CD4-positive, alpha-beta T cell treated with Interleukin-6 for 4 hours (primary cell): ENCODE measurements at places on chromosomes 2 and 18.
A peak's percentile ranks its signal among the peaks of the same experiment; 100 is the strongest.

DNA sequence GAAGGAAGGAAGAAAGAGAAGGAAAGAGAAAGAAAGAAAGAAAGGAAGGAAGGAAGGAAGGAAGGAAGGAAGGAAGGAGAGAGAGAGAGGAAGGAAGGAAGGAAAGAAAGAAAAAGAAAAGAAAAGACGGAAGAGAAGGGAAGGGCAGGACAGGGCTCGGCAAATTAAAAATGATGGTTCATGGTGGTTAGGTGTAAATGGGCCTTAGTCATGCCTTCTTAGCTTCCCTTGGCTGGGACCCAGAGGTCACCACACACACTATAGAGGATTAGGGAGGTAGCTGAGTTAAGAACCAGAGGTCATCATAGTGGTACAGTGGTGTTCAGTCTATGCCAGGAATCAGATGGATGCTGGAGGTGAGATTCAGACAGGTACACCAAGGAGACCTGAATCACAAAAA, 9.3 kb upstream of the ATL2 start:
- no peak for DNase-seq

- DNase-seq: no peak
Measured at GRCh38 chr18:26470011-26470637, 78.2 kb downstream of the KCTD1 start.

GRCh38 chr2:68121873-68122679, 35.6 kb upstream of the PNO1 start:
- peak; percentile 83 for DNase-seq

- DNase-seq: no peak
Measured at GRCh38 chr2:25078170-25079049, 36.5 kb downstream of the EFR3B start.

- no peak for DNase-seq
Measured at GRCh38 chr2:191158193-191158592, 7.4 kb upstream of the STAT4 start.

DNA sequence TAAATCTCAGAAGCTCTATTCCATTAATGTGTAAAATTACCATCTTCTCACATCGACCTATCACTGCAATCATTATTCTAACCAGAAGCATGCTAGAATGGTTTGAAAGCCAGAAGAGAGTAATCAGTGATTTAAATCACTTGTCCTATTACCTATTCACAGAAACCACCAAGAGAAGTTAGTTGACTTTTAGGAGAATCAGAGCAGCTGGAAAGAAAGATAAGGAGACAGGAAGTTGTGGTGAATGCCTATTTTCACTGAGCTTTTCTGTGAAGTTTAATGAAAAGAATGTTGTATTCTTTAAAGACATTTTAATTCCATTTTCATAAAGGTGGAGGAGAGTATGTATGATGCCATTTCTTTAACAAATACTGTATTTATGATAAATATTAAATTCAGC, 352.6 kb upstream of the CRIM1 start:
- no peak for DNase-seq

DNA sequence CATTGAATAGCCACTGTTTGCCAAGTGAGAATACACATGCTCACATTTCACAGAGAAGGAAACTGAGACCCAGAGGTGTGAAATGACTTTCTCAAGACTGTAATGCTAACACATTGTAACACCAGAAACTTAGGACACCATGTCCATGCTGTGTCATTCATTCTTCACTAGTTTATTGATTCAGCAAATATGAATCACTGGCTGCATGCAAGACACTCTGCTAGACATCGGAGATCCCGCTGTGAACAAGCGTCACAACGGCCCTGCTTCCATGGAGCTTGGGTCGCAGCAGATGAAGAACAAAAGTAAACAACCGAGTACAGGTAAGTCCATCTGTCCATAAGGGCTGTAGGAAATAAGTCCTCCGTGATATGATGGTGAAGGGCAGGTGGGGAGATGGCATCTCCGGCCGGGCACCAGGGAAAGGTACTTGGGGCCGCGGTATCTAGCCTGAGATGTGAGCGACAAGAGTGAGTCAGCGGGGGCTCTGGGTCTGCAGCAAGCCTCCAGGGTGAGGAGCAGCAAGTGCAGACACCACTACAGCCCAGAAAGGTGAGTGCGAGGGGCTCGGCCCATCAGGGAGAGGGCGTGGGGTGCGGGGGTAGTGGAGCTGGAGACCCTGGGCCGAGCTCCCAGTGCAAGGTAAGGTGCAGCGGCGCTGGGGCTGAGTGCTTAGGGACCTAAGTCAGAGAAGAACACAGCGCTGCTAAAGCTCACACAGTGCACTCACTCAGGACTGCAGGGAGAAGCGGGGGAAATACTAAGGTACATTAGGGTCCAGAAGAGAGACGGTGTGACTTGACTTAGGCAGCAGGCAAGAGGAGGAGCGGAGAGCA, 391.2 kb downstream of the FBXO15 start:
- no peak for DNase-seq

- peak; percentile 68 for DNase-seq
Measured at GRCh38 chr2:234289834-234290590, 206.9 kb downstream of the ARL4C start.

- DNase-seq: no peak
Measured at GRCh38 chr2:30964334-30965005, 157.2 kb upstream of the CAPN13 start.

- DNase-seq: no peak
Measured at GRCh38 chr2:75522543-75523312, 38.0 kb downstream of the EVA1A start.

DNA sequence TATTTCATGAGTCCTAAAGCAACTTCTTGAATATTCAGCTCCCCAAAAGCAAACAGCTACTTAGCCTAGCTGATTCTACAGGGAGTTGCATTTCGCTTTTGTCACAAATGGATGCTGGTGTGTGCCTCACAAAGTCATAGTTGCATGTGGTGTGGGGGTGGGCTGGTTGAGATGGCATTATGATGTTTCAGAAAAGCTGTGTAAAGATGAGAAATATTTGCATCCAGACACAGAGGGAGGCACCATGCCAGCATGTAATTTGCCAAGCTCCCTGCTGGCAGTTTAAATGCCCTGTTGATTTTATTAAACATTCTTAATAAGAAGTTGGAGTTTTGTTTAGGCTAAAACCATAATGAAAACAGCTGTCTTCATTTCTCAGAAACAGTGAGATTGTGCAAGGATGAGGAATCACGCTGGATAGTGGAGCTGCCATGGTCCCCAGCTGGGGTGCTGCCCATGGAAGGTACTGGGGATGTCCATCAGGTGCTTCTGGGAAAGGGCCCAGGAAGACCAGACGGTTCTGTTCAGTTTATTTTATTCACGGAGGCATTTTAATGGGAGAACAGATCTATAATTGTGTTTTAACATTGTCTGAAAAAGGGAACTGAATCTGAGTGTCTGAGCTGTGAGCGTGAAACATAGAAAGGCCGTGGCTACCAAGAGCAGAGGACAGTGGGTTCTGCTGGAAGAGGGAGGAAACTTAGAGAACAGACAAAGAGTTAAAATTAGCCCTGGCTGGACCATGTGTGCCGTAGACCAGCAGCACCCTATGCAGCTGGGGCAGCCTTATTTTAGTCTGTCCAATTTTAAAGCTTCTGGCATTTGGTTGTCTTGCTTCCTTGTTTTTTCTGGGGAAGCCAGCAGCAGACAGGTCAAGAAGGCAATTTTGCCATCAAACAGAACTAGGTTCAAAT, 177.1 kb downstream of the FAM210A start:
- no peak for DNase-seq

GRCh38 chr2:11932048-11932512, 185.6 kb downstream of the LPIN1 start:
- DNase-seq: no peak

GRCh38 chr2:219486380-219486959, 12.2 kb upstream of the GMPPA start:
- no peak for DNase-seq

GRCh38 chr2:36616947-36617346, 19.0 kb upstream of the FEZ2 start:
- DNase-seq: no peak

DNA sequence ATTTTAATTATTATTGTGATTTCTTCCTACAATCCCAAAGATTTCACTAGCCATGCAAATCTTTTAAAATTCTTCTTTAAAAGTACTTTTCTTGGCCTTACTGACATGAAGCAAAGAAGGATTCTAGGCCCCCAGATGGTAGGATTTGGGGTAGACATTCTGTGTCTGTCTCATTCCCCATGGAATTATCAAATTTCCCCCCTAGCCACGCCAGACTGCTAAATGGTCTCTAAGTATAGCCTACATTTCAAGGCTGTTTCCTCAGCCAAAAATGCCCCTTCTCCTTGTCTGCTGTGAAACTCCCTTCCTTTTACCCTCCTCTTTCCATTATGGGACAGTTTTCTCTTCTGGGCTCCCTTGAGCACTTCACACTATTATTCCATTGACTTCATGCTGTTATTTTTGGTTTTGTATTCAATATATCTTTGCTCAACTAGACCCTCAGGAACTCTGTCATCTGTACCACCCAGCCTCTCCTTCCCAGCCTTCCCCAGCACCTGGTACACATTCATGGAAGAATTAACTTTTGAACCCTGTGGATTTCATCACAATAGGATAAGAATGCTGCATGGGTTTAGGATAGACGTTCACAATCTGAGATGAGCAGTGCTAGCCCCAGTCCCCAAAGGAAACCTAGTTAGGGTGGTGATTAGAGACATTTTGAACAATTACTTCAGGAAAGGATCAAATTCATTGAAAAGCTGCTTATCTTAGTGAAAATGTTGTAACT, 21.5 kb upstream of the CYP1B1 start:
- no peak for DNase-seq

DNA sequence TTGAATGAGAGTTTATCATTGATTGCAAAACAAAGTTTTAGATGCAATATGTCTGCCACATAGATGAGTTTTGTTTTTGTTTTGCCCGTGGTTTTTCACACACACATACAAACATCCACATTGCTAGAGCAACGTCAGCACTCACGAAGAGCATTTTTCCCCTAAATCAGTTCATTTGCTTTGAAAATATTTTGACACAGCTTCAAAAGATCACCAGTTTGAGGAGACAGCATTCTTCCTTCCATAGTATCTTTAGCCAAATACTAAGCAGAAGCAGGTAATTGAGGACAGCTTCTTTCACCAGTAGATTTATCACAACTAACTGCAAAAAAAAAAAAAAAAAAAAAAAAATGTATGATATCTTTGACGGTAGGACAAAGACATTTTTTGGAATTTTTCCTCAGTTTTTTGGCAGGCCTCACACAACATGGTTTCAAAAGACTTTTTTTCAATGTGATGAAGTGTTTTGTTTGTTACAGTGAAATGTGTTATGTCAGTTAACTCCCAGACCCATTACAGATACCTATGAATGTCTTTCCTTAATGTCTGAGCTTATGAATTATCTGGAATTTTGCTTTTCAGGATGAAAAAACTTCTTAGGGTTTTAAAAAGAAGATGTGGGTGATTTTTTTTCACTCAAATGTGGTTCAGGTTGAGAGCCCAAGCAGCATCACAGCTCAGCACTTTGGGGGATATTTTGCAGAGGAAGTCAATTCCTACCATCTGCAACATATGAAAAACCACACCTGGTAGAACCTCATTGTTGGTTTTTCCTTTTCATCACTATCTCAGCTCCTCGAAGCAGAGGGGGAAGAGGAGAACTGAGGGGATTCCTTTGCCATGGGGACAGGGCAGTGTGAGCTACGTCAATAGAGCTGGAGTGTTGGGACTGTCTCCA, 31.6 kb downstream of the AOX1 start:
- no peak for DNase-seq

GRCh38 chr2:229586746-229587705, 127.3 kb downstream of the DNER start:
- DNase-seq: no peak

GRCh38 chr2:16861111-16861510, 195.5 kb upstream of the CYRIA start:
- DNase-seq: no peak

DNA sequence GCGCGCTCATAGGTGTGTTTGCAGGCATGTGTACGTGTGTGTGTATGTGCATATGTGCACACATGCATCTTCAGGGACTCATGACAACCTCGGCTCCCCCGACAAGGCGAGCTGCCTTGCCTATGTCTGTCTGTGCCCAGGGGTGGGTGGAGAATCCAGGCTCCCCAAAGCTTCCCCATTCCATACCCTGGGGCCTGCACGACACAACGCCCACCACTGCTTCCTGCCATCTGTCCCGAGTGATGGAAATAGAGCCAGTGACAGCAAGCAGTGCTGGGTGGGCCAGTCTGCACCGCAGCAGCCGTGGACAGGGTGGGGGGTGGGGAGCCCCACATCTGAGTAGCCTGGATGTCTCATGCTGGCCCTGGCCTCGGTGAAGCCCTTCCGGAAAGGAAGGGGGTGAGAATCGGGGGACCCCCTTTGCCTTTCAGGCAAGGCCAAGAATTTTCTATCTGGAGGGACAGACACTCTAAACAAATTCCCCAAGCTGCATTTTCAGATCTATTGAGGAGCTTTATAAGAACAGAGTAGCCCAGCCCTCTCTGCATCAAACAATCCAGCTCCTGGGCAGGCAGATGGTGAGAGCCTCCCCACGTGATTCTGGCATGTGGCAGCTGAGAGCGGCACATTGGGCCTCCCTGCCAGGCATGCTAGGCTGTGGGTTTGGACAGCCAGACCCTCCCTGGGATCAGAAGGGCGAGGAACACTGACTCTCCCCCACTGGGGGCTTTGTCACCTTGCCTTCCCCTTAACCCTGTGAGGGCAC, 4.9 kb downstream of the KCNIP3 start:
- DNase-seq: no peak

DNA sequence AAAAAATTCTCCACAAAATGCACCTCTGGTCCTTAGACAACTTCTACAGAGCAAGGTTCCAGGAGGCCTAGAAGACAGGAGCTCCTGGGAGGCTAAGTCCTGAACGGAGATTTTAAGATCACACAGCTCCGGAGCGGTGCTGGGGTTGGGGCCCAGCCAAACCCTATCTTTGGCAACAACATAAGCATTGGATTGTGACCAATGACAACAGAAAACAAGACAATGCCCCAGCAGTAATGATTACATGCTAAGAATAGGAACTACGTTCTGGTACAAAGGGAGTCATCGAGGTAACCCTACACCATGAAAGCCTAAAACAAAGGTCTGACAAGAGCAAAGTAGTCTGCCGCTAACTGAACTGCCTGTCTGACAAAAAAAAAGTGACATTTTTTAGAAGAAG, 171.2 kb downstream of the CMPK2 start:
- DNase-seq: no peak

DNA sequence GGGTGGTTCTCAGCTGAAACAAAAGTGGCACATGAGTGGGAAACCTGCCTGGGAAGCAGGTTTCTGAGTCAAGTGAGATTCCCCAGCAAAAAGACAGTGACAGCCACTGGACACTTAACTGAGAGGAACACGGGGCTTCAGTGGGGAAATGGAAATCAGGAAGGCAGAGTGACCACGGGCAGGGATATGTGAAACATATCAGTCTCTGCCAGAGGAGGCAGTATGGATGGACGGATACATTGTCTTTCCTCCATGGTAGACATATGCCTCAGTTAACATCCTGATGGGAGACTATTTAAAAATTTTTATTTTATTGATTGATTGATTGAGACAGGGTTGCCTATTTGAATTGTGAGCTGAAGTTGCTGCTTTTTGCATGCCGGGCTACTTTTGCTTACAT, 292.1 kb downstream of the NBAS start:
- DNase-seq: no peak

DNA sequence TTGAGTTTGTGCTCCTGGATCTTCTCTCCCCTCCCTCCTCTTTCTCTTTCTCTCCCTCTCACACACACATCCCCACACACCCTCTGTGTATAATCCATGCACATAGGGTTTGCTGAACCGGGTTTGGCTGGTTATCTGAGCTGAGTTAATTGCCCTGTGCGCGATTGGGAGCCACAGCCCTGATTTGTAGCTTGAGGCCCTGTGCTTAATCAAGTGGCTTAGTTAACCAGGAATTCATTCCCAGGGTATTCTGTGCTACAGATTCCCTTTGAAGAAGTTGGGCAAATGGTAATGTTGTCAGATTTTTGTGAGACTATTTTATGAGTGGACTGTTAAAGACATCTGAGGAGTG, 6.2 kb downstream of the PARD3B start:
- no peak for DNase-seq
